Activated CD4-positive, alpha-beta T cell treated with anti-CD3 and anti-CD28 coated beads for 24 hours (primary cell): ENCODE measurements at places on chromosomes 6 and 20.
A peak's percentile ranks its signal among the peaks of the same experiment; 100 is the strongest.

GRCh38 chr20:33412484-33412838 is 11.1 kb upstream of the CDK5RAP1 start:
- no peak for DNase-seq

GRCh38 chr6:167685654-167686053 is 141.1 kb upstream of the AFDN start:
- DNase-seq: no peak

- no peak for DNase-seq
Observed at GRCh38 chr20:4243071-4243470, 227.7 kb upstream of the RNF24 start.

- no peak for DNase-seq
Observed at GRCh38 chr6:81790034-81790433, 37.6 kb upstream of the TENT5A start.

GRCh38 chr6:162580619-162581018 is 146.9 kb downstream of the PRKN start:
- no peak for DNase-seq

DNA sequence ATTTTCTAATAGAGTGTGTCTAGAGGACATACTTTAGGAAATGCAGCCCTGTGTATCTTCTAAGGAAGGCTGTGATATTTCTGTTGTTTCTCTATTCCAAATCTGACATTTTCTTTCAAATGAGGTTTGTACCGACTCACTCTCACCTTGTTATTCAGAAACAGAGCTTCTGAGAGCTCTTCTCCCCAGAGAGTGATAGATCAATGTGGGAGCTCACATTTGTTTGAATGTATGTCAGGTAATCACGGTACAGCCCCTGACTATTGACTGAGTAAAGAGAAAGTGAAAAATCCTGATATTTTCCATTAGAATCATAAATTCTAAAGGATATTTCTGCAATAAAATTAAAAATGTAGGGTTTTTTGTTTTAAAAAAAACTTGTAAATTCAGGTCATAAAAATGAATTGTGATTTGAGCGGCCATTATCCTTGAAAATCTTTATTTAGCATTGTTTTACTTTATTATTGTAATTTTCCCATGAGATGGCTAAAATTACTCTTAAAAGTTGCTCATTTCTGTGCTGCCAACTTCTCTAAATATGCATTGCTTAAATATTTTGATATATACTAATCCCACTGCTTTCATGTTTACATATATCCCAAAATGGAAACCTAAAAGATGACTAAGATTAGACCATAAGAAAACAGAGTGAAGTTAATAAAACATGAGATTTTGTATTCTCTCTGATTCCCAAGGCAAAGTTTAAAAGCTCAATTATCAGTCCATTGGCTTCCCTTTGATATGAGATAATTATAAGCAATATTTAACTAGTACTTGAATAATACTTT is 1226.8 kb upstream of the CITED2 start:
- no peak for DNase-seq

DNA sequence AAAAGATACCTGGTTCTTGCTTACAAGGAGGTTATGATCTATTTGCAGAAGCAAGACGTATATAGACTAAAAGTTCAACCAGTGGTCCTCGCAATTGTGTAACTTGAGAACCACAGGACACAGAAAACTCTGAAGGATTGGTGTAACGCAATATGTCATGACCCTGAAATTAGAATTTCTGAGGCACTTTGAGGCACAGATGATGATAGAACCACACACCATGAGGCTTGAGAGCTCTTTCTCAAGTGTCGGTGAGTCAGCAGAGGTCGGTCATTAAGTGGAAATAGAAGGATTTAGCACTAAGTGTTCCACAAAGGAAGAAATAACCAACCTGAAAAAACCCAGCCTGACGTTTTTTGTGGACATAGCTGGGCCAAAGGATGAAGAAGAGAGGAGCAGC is 15.3 kb upstream of the CCN2 start:
- no peak for DNase-seq

- no peak for DNase-seq
Observed at GRCh38 chr20:35939264-35939663, 15.0 kb downstream of the SCAND1 start.

- DNase-seq: no peak
Observed at GRCh38 chr20:50026746-50027575, 44.2 kb downstream of the SNAI1 start.

- DNase-seq: no peak
Observed at GRCh38 chr6:136784910-136785746, 7.1 kb downstream of the MAP3K5 start.

DNA sequence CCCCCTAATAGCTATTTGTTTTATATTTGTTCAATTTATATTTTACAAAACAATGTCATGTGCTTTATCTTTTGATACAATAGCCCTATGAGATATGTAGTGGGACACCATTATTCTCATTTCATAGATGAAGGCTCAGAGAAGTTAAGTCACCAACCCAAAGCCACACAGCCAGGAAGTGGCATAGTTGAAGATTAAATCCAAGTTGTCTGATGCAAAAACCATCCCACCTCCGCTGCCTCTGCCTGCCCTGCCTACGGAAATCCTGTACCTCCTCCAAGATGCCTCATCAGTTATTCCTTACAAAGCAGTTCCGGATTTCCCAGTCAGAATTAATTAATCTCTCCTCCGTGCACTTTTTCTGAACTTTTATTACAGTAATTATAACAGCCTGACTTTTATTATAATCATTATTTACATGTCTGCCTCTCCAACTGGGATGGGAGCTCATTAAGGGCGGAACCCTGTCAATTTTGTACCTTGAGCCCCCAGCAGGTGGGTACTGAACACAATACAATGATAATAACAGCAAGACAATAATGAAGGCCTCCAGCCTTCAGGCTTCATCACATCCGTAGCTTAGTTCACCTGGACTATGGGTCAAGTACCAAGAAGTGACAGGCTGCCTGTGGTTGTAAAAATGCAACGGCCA is 54.7 kb downstream of the LRFN2 start:
- DNase-seq: no peak

DNA sequence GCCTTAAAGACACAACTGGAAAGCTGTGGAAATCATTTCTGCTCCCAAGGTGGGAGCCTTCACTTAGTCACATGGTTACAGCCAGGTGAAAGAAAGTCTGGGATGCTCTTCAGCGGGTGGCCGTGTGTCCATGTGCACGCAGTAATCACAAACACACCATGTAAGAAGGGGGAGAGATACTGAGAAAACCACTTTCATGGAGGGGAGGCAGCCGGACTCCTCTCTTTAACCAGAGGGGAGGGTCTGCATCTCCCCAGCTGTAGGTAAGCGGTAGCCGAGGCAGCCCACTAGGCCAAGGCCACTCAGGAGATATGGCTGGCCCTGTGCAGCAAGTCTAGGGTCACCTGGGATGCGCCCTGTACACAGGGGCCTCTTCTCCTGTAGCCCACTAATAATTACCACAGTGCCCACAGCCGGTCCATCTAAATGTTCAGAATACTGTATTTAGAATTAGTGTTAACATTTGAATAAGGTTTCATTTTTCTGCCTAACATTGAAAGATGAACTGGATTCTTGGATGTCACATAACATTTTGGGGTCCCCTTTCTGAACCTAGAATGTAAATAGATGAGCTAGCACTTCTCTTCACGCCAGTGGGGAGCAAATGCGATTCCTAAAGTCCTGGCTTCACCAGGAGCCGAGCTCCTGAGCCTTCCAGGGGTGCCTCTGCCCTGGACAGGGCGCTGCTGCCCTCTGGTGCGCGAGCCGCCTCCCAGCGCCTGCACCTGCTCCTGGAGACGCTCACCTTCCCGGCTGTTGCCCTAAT is 15.9 kb downstream of the GPR31 start:
- peak; percentile 29 for DNase-seq

- no peak for DNase-seq
Observed at GRCh38 chr6:2911171-2911570, 8.1 kb upstream of the SERPINB9 start.

GRCh38 chr20:9241232-9241692 is 172.4 kb downstream of the PLCB4 start:
- no peak for DNase-seq

DNA sequence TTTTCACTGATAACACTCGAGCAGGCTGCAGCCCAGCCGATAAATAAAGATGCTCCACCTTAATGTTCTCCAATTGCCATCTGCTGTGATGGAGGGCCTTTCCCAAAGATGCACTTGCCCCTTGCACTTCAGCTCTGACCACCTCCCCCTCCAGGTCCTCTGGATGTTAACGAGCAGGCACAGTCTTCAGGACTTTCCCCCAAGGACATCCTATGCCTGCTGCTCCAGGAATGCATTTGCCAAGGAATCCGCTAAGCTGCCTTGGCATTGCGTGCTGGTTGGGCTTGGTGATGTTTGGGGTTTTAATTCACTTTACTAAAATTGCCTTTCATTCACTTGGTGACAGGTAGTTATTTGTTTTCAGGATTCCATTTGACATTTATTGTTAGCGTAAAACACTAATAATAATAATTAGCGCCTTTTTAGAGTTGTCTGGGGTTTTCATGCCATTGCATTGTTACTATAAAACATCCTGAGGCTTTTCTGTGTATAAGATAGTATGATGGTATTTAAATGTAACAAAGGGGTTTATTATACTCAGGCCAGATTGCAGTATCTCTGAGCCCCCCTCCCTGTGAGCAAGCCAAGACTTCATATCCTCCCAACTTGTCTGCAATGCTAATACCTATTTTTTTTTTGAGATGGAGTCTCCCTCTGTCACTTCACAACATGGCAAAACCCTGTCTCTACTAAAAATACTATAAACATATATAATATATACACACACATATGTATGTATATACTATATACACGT is 66.7 kb upstream of the TSHZ2 start:
- DNase-seq: no peak

DNA sequence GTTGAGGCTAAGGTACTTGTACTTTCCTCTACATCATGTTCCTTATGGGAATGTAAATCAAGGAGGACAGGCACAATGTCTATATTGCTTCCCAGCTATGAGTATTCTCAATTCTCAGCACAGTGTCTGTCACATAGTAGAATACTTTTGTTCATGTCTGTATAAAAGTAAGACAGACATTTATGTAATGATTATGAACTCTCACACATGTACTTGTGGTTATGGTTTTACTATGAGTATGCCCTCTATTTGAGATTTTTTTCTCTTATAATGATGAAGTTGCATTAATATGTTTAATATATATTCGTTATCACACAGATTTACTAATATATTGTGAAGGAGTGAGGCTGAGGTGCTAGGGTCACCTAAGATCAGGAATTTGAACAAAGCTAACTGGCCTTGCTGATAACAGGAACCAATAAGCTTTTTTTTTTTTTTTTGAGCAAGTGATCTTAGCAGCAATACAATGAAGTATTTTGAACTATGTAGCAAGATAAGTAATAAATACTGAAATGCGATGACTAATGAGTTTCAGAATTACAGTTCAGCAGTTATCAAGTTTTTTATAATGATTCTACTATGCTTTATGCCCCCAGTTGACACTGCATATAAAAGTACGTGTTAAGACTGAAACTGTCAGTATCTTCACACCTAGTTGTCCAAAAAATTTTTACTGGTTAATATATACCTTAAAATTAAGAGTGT is 623.1 kb downstream of the HTR1B start:
- DNase-seq: no peak

- DNase-seq: no peak
Observed at GRCh38 chr6:134073161-134073560, 20.7 kb upstream of the SLC2A12 start.

DNA sequence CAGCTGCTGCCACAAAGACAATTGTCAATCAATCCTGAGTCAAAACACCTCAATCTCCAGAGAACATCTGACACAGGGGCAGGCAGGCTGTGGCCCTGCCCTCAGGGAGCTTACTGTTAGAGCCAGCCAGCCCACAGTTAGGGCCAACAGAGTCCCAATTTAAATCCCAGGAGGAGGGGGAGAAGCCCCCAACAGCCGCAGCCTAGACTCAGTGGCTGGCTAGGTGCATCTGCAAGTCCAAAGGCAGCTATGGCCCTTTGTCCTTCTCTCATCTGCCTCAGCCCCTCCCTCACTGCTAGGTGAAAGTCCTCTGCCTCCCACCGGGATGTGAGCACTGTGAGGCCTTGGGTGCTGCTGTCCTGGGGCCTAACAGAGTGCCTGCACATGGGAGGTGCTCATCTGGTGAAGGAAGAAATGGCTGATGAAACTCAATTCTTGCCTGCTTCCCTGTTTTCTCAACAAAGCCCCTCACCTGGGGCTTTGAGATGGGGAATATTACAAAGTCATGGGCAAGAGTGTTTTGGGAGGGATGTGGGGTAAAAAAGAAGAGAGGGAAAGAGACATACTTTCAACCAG is 33.7 kb upstream of the VEGFA start:
- DNase-seq: no peak

GRCh38 chr6:134577998-134578397 is 260.1 kb upstream of the SGK1 start:
- no peak for DNase-seq

DNA sequence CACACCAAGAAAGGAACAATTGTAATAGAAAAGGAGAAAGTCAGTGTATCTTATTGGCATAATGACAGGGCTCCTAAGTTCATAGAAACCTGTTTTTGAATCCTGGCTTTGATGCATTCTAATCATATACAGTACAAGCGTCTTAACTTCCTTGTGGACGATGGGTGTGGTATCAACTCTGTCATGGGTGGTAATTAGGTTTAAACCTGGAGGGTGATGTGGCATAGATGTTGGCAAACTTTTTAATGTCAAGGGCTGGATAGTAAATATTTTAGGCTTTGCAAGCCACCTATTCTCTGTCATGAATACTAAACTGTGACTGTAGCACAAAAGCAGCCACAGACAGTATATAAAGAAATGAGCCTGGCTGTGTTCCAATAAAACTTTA is 138.7 kb upstream of the EDN1 start:
- no peak for DNase-seq

GRCh38 chr6:94133106-94133505 is 713.7 kb upstream of the EPHA7 start:
- DNase-seq: no peak

GRCh38 chr6:4362326-4362725 is 227.0 kb upstream of the ECI2 start:
- no peak for DNase-seq

GRCh38 chr20:15834857-15835256 is 738.4 kb downstream of the KIF16B start:
- no peak for DNase-seq

GRCh38 chr6:133835901-133836300 is 53.0 kb upstream of the TCF21 start:
- DNase-seq: no peak

- no peak for DNase-seq
Observed at GRCh38 chr20:24682496-24682985, 213.1 kb downstream of the SYNDIG1 start.

- no peak for DNase-seq
Observed at GRCh38 chr6:43817192-43817591, 47.2 kb downstream of the VEGFA start.

DNA sequence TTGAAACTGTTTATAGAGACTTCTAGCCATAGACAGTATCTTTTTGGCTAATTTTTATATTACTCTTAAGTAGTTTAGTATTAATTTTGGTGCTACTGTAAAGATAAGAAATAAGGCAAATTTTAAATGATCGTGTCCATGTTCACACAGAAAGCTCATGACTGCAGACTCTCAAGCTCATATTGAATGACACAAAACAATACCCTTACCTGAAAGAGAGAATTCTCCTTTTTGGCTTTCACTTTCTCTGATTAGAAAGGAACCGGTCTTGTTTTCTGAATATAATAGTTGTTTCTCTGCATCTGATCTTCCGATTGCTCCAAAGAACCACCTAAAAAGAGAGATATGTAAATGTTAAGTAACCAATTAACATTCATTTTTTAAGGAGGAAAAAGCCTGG is 57.0 kb downstream of the FRK start:
- DNase-seq: no peak
